CD4-positive, alpha-beta T cell treated with Interleukin-17A for 4 hours (primary cell): ENCODE measurements at places on chromosomes 13 and 19.

DNA sequence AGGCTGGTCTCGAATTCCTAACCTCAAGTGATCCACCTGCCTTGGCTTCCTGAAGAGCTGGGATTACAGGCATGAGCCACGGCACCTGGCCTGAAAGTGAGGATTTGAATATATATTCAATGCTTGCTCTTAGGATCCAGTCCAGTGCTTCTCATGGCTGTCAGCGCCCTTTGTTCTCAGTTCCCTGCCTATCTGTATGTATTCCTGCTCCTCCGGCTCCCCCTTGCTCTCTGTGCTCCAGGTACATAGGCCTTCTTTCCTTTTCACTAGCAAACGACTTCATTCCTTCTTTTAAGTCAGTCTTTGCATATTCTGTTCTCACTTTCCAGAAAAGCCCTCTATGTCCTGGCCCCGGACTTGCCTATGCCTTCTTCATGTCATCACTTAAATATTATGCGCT is 232.8 kb downstream of the DACH1 start:
- DNase-seq: no peak

GRCh38 chr13:60479273-60479672 is 82.3 kb downstream of the TDRD3 start:
- DNase-seq: no peak

DNA sequence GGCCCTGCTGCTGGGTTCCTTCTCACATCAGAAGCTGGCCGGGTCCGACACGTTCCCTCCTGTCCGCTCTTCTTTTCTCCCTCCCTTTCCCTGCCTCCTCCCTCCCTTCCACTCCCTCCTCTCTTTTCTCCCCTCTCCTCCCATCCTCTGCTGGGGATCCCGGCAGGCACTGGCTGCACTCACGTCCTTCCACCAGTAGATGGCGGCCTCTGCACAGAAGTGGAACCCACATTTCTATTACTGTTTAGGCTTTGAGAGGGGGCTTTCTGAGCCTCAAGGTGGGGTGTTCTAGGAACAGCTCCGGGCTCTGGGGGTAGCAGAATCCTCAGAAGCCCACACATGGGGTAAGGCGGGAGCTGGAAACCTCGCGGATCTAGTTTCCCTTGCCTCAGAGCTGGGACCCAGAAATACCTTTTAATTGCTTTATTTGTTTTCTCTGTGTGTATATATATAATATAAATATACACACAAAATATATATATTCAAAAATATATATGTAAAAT is 294.2 kb downstream of the ZNF536 start:
- DNase-seq: peak; percentile 47

DNA sequence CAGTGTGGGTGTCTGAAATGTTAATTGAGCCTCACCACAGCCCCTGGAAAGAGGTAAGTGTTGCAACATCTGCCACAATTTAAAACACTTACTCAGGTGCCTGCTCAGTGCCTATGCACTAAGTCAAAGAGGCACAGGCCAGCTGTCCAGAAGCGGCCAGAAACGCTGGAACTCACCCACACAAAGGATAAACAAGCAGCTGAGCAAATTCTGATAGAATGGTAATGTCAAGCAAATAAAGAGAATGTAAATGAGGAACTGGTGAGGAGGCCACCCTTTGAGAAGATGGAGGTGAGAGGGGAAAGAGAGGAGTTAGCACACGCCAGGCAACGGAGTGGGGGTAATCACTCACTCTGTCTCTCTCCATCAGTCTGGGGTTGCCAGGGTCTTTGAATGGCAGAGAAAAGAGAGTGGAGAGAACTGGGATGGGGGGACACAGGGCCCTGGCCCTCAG is 67.7 kb upstream of the SERP2 start:
- no peak for DNase-seq

DNA sequence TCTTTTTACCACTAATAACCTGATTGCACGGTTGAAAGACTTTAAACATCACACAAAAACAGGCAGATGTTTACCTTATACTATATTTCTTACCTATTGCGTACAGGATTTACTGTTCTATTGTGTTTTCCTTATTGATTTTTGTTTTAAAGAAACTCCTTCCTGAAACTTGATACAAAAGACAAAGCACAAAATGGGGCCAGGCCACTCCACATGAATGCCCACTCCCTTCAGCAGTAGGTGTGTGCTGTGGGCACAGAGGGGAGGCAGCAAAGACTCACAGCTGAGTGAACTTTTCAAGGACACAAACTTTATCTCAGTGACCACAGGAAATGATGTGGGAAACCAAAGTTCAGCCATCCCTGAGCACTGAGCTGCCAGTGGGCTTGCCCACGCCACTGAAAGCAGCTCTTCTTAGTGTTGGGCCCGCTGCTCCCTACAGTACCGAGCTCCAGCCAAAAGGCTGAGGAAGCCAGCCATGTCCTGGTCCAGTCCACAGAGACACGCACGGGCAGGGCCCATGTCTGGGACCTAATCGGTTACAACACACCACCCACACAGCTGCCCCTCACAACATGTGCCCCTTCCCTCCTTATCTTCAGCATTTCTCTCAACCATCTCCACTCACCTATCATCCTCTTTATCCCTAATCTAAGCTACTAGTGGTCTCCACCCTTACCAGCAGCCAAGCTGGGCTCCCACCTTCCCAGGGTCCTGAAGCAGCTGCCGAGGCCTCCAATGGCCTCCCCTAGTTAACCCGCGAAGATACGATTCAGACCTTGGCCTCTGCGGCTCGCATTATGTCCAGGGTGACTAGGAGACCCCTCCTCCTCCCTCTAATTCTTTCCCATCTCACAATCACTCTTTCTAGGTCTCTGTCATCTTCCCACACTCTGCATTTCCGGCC is 39.5 kb downstream of the ATP7B start:
- no peak for DNase-seq

DNA sequence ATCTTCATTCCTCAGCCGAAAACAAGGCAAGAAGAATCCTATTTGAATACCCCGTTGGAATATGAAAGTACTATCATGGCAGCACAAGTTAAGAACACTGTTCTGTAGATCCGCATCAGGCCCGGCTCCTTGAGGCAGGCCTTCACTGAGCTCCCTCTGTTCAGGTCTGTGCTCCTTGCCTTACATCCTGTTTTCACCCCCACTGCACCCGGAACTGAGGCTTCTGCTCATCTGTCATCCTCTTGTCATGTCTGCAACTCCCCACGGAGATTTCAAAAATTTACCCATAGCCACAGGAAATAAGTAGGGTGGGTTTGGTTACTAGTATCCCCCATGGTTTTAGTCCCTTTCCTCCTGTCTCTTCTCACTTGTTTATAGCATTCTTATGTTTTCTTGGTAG is 861.9 kb downstream of the GPC5 start:
- DNase-seq: no peak

- no peak for DNase-seq
These were observed 37.1 kb upstream of the GPI start for GRCh38 chr19:34327851-34328250.

DNA sequence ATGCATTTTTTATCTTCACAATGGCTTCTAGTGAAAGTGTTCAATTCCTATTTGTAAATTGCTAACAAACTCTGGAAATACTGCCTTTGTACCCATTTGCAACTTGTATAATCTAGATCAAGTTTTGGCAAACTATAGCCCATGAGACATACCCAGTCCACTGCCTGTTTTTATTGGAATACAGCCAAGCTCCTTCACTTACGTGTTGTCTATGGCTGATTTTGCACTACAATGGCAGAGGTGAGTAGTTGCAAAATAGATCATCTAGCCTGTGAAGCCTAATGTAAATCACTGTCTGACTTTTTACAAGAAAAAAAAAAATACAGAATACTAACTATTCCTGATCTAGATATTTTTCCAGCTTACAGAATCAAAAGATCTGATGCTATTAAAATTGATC is 37.1 kb downstream of the DZIP1 start:
- no peak for DNase-seq

DNA sequence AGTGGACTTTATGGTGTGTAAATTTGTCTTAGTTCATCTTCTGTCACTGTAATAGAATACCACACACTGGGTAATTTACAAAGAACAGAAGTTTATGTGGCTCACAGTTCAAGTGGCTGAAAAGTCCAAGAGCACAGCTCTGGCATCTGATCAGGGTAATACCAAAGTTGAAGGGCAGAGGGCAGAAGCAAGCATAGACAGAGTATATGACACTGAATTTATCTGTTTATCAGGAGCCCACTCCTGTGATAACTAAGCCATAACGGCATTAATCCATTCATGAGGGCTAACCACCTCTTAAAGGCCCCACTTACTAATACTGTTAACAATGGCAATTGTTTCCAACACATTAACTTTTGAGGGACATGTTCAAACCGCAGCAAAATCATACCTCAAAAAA is 4.0 kb upstream of the RFXAP start:
- no peak for DNase-seq

- no peak for DNase-seq
These were observed 57.3 kb upstream of the PCDH8 start for GRCh38 chr13:52905701-52906100.

GRCh38 chr13:39501702-39502324 is 101.2 kb downstream of the LHFPL6 start:
- DNase-seq: no peak

DNA sequence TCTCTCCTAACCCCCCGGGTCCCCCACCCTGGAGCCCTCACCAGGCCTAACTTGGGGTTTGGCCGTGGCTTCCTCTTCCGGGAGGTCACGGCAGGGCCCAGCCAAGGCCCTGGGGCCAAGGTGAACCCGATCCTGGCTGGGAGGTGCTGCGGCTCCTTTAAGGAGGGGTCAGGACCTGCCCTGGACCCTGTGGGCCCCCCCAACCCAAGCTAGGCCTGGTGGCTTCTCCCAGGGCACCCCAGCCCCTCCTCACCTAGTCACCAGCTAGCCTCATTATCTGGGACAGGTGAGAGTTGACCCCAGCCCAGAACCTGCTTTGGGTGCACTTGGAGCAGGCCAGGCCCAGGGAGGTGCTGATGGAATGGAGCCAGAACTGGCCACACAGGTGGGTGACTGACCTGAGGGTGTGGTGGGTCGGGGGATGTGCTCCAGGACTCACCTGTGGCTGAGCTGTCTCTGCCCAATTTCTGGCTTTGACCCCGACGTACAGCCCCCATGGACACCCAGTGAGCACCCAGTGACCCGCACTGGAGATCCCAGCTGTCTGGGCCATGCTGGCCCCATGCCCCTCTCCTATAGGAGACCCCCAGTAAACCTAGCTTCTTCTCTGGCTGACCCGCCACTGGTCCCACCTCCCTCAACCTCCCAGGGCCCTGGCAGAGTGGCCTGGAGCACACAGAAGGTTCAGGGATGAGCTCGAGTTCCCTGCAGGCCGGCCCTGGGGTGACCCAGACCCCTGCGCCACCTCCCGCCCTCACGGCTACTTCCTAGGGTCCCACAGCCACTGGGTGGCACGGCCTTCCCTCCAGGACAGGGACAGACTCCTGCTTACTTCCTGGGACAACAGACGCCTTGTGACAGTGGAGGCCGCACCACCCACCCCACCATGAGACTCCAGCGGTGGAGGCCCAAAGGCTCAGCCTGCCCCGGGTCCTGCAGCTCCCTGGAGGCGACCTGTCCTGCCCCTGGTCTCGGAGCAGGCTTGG is 6.7 kb upstream of the MKNK2 start:
- DNase-seq: no peak

GRCh38 chr13:42039457-42039945 is 8.9 kb upstream of the DGKH start:
- no peak for DNase-seq

DNA sequence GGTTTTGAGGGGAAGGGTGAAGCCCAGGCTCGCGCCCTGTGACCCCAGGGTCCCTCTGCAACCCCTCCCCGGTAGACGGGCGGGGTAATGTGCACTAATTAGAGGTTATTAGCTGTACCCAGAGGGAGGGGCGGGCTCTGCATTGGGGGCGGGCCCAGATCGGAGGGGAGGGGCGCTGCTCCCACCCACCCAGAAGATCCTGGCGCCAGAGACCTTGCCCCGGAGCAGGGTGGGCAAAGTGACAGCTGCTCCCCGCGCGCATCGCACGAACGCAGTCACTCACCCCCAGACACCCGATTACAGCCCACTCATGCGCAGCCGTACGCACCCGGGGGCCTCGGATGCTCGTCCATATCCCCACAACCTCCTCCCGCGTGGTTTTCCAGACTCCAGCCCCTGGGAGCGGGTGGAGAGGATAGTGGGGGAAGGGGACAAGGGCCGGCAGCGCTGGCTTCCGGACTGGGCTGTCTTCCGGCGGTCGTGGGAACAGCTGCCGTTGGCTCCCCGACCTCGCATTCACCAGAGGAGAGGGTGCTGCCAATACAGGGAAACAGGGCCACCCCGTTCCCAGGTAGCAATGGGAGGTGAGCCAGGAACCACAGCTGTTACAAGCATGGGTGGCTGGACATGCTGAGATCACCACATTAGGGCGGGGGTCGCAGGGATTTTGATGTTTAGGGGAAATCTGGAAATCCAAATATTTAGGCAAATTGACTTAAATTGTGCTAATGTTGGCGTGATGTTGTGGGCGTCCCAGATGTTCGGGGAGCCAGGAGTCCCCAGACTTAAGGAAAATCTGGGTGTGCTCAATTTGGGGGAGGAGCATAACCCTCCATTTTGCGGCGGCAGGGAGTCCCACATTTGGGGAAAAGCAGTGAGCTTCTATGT is 2.9 kb upstream of the HOOK2 start:
- DNase-seq: peak; percentile 63

DNA sequence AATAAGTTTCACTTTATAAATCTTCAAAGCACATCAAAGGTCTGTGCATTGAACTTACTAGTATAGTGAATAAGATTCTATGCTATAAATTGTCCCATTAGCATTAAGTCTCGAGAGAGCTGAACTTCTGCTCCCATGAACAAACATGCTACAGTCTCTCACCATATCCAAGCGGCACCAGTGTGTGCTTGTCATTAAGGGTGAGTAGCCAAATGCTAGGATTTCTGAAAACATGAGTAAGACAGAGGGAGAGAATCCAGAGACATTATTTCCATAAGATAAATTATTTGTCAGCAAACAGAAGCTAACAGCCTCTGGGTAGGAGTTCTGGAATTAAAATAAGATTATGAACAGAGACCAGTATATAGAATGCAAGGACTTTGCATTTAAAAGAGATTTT is 2882.5 kb downstream of the PCDH9 start:
- no peak for DNase-seq

DNA sequence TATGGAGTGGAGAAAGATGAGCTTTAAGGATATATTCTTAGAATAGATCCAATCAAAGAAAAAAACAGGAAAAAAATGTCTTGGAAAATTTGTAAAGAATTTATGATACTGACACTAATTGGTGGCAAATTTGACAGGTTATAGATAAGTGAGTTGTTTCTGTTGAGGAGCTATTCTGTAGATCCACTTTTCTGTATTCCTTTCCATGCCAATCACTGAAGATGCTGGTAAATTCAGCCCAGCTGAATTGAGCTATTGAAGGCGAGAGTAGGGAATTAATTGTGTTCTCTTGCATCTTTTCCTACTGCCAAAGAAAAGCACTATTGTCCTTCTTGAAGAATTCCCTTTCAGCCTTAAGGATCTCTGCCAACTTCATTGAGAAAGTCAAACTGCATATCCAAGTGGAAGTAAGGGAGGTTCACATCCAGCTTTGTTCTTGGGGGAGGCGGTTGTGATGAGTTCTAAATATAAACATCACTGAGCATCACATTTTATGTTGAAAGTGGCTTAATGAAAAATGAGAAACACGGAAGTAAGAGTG is 113.1 kb downstream of the PCDH9 start:
- DNase-seq: no peak
